Fibroblast of upper back skin (primary cell): ENCODE measurements at places on chromosomes 7 and 10.

DNA sequence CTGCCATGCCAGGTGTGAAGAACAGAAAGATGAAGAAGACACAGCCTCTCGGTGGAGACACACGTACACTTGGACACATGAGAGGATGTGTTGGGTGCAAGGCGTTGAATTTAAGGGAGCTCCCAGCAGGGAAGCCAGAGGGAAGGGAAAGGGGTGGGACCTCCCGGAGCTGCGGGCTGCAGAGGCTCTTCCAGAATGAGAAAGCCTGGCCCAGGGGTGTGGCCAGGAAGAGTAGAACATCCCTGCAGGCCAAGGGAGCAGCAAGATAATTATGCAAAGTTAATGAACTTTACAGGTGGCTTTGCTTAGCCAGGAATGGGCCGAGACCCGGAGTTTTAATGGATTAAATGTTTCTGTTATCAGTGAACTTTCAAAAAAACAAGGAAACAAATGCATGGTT is 270.3 kb downstream of the KLF6 start:
- DNase-seq = no peak

DNA sequence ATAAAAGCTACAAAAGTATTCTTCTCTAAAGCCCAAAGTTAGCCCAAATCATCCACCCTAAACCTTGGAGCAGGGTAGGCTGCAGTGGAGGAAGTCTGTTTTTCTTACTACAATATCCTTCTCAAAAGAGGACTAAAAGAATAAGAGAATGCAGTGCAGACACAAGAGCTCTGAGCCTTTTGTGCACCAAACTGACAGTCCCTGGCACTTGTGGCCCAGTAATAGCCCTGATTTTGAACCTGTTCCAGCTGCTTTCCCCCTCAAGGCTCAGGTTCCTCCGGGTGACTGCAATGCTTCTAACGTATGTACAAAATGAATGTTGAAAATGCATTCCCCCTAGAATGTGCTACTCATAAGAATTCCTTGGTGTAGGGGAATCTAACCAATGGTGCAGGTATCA is 154.4 kb downstream of the JAZF1 start:
- DNase-seq = no peak

DNA sequence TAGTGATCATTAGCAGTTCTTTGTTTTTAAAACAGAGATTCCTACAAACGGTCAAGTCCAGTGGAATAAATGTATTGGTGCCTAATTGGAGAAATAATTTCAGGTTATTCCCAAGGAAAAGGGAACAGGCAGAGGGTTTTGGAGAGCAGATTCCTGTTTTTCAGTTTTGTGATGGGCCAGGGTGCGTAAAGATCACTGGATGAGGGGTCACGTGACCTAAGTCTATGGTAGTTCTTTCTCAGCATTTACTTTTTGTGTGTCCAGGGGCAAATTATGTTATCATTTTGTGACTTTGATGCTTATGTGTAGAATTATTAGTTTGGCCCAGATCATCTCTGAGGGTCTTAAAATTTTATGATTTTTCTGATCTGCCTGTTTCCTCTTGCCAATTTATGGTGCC is 15.2 kb downstream of the CHN2 start:
- no peak for DNase-seq

GRCh38 chr7:119640861-119641260 is 632.1 kb upstream of the KCND2 start:
- DNase-seq = no peak

- no peak for DNase-seq
Measured at GRCh38 chr7:855686-856369, 20.5 kb upstream of the GET4 start.

DNA sequence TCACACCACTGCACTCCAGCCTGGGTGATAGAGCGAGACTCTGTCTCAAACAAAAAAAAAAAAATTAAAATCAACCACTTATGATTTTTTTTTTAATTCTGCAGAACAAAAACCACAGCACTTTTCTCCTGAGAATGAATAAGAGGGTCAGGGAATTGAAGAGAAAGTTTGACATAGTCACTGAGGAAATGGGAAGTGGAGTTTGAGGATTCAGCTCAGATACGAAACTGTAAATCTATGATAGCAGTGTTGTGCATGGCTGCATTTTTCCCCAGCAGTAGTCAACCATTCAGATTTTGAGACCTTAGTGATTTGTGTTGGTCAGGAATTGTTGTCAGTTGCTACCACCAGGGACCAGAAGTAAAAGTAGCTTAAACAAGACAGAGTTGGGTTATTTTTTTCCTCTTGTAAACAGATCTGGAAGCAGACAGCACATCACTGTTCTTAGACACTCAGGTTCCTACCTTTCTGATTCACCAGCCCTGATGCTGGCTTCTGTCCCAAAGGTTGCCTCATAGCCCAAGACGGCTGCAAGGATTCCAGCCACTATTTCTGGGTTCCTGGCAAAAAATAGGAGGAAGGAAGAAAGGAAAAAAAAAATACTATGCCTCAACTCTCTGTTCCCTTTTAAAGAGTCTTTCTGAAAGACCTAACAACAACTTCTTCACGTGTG is 20.1 kb downstream of the PILRA start:
- DNase-seq = no peak
